SJCRH30 (cell line): ENCODE measurements at places on chromosomes 2 and 18. TPM values are rescaled to one million over a fixed set of nuclear protein-coding genes. Genes with fewer than 3 reads are reported as not detected.

GRCh38 chr2:12008425-12009061, 262.1 kb downstream of the LPIN1 start:
- DNase-seq: no peak
- H3K27ac ChIP-seq: no peak overlapping the region
- H3K27me3 ChIP-seq: no peaks in the 10 kb centered on the region
- peaks cover 43% of the 10 kb centered on the region for H3K4me1 ChIP-seq
- H3K4me3 ChIP-seq: no peak overlapping the region
- no peaks in the 10 kb centered on the region for H3K36me3 ChIP-seq

GRCh38 chr2:11569636-11570035, 35.8 kb downstream of the GREB1 start:
- no peak for DNase-seq
- no peaks in the 10 kb centered on the region for H3K36me3 ChIP-seq
- no peak overlapping the region for H3K27ac ChIP-seq
- H3K4me3 ChIP-seq: no peak overlapping the region
- peaks cover 14% of the 10 kb centered on the region; the same call in 1 of the 2 replicates for H3K27me3 ChIP-seq

DNA sequence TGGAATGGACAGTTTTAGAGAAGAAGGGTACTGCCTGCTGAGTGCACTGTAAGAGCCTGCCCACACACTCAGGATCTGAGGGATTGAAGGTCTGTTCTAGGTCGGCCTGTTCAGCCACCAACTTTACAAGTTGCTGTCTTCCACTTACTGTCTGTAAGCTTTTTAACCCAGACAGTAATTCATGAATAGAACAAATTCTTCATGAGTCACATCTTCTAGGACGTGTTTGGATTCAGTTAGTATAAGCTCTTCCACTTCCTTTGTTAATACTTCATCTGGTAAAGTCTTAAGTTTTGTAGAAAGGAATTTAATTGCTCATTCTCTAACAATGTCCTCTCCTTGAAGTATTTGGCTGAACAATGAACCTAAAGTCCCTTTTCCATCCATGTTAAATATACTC, 74.6 kb downstream of the PDE11A start:
- no peaks in the 10 kb centered on the region for H3K27me3 ChIP-seq
- no peak overlapping the region for H3K27ac ChIP-seq
- H3K4me3 ChIP-seq: no peak overlapping the region
- DNase-seq: no peak

DNA sequence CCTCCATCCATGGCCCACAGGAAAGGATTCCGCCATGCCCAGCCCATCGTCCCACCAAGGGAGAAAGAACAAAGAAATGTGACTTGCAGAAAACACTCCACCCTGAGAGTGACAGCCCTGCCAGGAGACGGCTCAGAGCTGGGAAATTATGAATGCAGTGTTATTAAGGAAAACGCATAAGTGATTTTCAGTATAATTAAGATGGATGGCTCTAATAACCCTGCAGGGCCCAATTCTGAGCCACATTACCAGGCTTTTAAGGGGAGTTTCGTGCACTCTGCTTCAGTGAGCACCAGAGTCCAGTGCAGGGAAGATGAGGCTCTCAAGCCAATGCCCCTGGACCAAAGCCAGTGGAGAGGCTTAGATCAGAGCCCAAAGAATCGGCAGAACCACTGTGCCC, 10.6 kb upstream of the TEX51 start:
- H3K4me3 ChIP-seq: no peak overlapping the region
- H3K27me3 ChIP-seq: no peaks in the 10 kb centered on the region
- no peaks in the 10 kb centered on the region for H3K36me3 ChIP-seq
- H3K4me1 ChIP-seq: no peaks in the 10 kb centered on the region

- no peaks in the 10 kb centered on the region for H3K36me3 ChIP-seq
- no peak for DNase-seq
- H3K27ac ChIP-seq: no peak overlapping the region
- no peaks in the 10 kb centered on the region for H3K27me3 ChIP-seq
- peak overlapping the region; percentile 84 for H3K4me3 ChIP-seq
These were observed 1.5 kb downstream of the ROCK1 start for GRCh38 chr18:21109936-21110712.

GRCh38 chr2:43531251-43531650, 64.6 kb downstream of the THADA start:
- no peaks in the 10 kb centered on the region for H3K4me1 ChIP-seq
- no peak for DNase-seq
- no peak overlapping the region for H3K4me3 ChIP-seq
- no peaks in the 10 kb centered on the region for H3K27me3 ChIP-seq
- peaks cover 11% of the 10 kb centered on the region for H3K36me3 ChIP-seq

- H3K4me1 ChIP-seq: no peaks in the 10 kb centered on the region
- H3K36me3 ChIP-seq: no peaks in the 10 kb centered on the region
- H3K27me3 ChIP-seq: no peaks in the 10 kb centered on the region
- no peak for DNase-seq
- no peak overlapping the region for H3K27ac ChIP-seq
These were observed 9.6 kb downstream of the MARCHF4 start for GRCh38 chr2:216362730-216363129.

GRCh38 chr2:211498551-211499205, 942.3 kb downstream of the CPS1 start:
- H3K27ac ChIP-seq: no peak overlapping the region
- no peak for DNase-seq
- H3K4me3 ChIP-seq: no peak overlapping the region
- peaks cover 9% of the 10 kb centered on the region; the same call in 1 of the 2 replicates for H3K4me1 ChIP-seq
- no peaks in the 10 kb centered on the region for H3K27me3 ChIP-seq

DNA sequence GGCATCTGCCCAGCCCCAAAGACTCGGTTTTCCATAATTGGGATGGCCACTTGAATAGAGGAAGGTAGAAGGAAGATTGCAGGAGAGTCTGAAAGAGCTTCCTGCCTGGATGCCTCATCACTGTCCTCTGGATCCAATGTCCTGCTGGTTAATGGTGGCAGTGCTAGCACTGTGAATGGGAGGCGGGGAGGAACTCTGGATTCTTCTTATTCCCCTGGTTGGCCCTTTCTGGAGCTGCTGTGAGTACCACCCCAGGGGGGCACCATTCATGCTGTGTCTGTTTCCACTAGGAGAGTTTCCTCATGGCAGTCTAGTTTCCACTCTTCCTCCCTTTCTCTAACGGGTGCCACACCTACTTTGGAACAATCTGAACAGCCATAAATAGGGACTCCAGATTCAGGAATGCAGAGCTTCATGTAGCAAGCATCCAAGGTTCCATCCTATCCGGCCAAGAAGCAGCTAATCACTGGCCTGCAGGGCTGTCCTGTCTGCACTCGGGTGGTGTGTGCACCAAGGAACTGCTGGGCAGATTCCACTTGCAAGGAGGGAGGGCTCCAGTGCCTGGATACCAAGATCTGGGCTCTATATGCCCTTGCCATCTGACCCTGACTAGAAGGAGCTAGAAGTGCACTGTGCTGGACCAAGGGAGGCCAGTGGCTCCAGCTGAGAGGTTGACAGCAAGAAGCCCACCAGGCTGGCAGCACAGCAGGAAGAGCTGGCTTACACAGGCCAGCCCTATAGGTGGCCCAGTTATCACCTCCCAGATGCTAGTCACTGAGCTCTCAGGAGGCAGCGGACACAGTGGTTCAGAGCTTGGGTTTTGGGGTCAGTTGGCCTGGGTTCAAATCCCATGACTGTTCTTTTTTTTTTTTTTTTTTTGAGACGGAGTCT, 4.6 kb upstream of the ATOH8 start:
- no peak overlapping the region for H3K27ac ChIP-seq
- H3K4me1 ChIP-seq: peaks cover 40% of the 10 kb centered on the region
- H3K27me3 ChIP-seq: no peaks in the 10 kb centered on the region
- no peak for DNase-seq
- no peak overlapping the region for H3K4me3 ChIP-seq

DNA sequence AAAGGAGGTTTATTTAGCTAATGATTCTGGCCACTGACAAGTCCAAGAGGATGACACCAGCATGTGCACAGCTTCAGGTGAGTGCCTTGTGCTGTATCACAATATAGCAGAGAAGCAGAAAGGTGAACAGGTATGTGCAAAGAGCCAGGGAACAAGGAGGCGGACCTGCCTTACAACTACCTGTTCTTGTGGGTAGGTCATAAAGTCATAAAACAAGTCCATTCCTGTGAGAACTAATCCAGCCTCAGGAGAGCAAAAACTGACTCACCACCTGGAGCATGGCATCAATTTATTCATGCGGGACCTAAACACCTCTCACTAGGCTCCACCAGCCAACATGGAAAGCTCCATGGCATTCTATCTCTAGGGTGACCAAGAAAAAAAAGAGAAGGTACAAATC, 234.2 kb downstream of the ASXL3 start:
- no peak overlapping the region for H3K27ac ChIP-seq
- no peak for DNase-seq
- no peaks in the 10 kb centered on the region for H3K36me3 ChIP-seq
- no peak overlapping the region for H3K4me3 ChIP-seq
- H3K4me1 ChIP-seq: no peaks in the 10 kb centered on the region

DNA sequence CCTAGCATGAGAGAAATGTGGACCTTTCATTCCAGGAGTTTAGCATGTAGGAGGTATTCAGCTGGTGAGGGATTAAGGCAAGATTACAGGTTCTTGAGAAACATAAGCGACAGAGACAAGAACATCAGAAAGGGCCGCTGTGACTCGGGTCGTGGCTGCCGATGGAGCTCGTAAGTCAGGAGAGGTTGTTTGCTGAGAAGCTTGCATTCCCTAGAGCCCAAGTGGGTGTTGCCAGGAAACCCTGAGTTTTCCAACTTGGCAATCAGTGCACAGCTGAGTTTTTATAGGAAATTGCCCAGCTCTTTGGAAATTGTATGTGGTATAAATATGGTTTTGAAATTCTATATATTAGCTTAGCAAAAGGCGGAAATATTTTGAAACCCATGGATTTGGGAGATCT, 46.4 kb upstream of the CYP1B1 start:
- H3K4me3 ChIP-seq: no peak overlapping the region
- no peak for DNase-seq
- no peak overlapping the region for H3K27ac ChIP-seq
- no peaks in the 10 kb centered on the region for H3K4me1 ChIP-seq

- DNase-seq: no peak
- H3K27ac ChIP-seq: no peak overlapping the region
- no peak overlapping the region for H3K4me3 ChIP-seq
- H3K36me3 ChIP-seq: no peaks in the 10 kb centered on the region; the same call in 1 of the 2 replicates
These were observed 14.7 kb upstream of the TTC32 start for GRCh38 chr2:19916385-19916950.

- H3K4me1 ChIP-seq: peaks cover 12% of the 10 kb centered on the region; the same call in 1 of the 2 replicates
- no peak overlapping the region for H3K27ac ChIP-seq
- no peak overlapping the region for H3K4me3 ChIP-seq
- H3K36me3 ChIP-seq: no peaks in the 10 kb centered on the region
- no peaks in the 10 kb centered on the region for H3K27me3 ChIP-seq
These were observed 3.6 kb upstream of the GPC1 start for GRCh38 chr2:240431661-240432424.

GRCh38 chr2:28185891-28186290, 206.8 kb upstream of the FOSL2 start:
- H3K4me1 ChIP-seq: no peaks in the 10 kb centered on the region
- no peaks in the 10 kb centered on the region for H3K27me3 ChIP-seq
- DNase-seq: no peak
- H3K36me3 ChIP-seq: no peaks in the 10 kb centered on the region
- H3K4me3 ChIP-seq: no peak overlapping the region

DNA sequence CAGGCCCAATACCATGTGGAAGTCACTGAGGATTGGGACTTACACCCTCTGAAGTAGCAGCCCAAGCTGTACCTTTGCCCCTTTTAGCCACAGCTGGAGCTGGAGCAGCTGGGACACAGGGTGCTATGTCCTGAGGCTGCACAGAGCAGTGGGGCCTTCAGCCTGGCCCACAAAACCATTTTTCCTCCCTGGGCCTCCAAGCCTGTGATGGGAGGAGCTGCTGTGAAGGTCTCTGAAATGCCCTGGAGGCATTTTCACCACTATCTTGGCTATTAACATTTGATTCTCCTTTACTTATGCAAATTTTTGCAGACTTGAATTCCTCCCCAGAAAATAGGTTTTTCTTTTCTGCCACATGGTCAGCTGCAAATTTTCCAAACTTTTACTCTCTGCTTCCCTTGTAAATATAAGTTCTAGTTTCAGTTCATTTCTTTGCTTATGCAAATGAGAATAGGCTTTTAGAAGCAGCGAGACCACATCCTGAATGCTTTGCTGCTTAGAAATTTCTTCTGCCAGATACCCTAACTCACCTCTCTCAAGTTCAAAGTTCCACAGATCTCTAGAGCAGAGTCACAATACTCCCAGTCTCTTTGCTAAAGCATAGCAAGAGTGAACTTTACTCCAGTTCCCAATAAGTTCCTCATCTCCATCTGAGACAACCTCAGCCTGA, 213.8 kb upstream of the MGAT5 start:
- DNase-seq: no peak
- no peaks in the 10 kb centered on the region for H3K36me3 ChIP-seq
- no peak overlapping the region for H3K27ac ChIP-seq
- H3K4me1 ChIP-seq: no peaks in the 10 kb centered on the region

- H3K27me3 ChIP-seq: no peaks in the 10 kb centered on the region
- peaks cover 4% of the 10 kb centered on the region; the same call in 1 of the 2 replicates for H3K4me1 ChIP-seq
- H3K4me3 ChIP-seq: no peak overlapping the region
- H3K27ac ChIP-seq: no peak overlapping the region
- H3K36me3 ChIP-seq: no peaks in the 10 kb centered on the region
- DNase-seq: no peak
These were observed 45.0 kb upstream of the RMND5A start for GRCh38 chr2:86675104-86675503.

The CELF4 gene
- total RNA-seq: not detected in 2 replicates

The CRYGD gene
- total RNA-seq: not detected in 2 replicates

The DNAH7 gene
- 0.20 and 0.32 TPM in 2 replicates for total RNA-seq

The TCF23 gene
- total RNA-seq: not detected in 2 replicates

The CBLN2 gene
- total RNA-seq: 0.18 and 0.26 TPM in 2 replicates

The TTN gene
- total RNA-seq: 26.2 and 35.0 TPM in 2 replicates

The SCN2A gene
- not detected in 2 replicates for total RNA-seq

The TSN gene
- total RNA-seq: 128 and 131 TPM in 2 replicates
